NCI-H1694 (cell line): ENCODE measurements at places on chromosomes 1 and 21.
A peak's percentile ranks its signal among the peaks of the same experiment; 100 is the strongest.

DNA sequence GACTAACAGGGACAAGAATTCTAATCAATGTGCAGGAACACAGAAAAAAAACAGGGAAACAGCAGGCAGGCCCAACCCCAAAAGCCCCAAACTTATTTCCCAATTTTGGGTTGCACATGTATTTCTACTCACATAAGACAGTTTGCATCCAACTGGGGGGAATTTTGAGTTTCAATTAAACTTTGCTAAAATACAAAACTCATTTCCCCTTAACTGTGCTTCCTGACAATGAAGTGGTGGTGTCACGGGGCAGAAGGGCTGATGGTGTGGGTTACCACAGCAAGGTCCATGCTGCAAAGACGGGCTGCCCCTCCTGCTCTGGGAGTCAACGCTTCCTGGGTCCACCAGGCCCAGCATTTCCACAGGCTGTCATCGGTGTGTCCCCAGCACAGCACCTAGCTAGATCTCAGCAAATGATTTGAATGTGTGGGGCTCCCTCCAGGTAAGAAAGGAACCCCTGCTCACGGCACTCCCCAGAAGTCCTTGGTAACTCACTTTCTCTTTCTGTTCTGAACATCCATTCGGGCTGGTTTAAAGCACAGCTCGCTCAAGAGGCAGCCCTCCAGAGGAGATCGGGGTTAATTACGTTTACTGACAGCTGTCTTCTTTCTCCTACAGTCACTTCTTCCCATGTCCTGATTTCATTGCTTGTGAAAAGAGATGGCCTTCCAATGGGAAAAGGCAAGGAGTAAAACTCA is 27.4 kb downstream of the HIVEP3 start:
- peak; percentile 33 for DNase-seq

GRCh38 chr1:78229344-78229743 is 183.6 kb downstream of the GIPC2 start:
- DNase-seq, result no peak

DNA sequence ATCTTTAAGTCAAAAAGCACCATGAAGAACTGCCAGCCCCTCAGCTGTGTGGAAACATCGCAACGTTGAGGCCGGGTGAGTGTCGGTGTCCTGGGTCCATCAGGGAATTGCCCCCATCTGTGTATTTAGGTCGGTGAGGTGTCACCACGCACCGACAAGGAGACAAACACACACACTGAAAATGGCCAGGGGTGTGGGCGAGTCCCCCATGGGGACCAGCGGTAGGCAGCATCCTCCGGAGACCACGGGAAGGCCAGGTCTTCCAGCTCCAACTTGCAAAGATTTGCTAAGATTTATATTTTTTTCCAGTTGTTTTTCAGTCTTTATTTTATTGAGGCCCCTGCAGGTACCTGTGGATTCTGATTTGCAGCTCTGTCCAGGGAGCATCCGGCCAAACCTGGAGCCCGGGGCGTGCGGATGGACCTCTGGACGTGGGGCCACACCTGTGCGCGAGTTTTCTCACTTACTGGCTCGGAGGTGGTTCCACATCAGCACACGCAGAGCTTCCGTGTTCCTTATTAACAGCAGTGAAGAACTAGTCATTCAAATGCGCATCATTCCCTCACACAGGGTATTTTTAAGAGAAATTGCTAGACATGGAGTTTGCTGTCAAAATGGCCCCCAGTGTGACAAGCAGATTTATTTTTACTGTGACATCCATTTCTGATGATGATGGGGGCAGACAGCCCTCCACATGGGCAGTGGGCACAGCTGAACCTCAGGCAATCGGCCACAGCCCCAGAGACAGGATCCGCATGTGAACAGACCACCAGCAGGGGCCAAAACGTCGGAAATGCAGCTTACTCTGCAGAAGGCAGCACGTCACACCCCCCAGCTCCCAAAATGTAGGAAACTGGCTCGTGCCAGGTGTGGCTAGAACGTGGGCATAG is 17.2 kb upstream of the SLC19A1 start:
- DNase-seq, result no peak

- no peak for DNase-seq
These were observed 96.5 kb downstream of the ATP1B1 start for GRCh38 chr1:169202791-169203665.

DNA sequence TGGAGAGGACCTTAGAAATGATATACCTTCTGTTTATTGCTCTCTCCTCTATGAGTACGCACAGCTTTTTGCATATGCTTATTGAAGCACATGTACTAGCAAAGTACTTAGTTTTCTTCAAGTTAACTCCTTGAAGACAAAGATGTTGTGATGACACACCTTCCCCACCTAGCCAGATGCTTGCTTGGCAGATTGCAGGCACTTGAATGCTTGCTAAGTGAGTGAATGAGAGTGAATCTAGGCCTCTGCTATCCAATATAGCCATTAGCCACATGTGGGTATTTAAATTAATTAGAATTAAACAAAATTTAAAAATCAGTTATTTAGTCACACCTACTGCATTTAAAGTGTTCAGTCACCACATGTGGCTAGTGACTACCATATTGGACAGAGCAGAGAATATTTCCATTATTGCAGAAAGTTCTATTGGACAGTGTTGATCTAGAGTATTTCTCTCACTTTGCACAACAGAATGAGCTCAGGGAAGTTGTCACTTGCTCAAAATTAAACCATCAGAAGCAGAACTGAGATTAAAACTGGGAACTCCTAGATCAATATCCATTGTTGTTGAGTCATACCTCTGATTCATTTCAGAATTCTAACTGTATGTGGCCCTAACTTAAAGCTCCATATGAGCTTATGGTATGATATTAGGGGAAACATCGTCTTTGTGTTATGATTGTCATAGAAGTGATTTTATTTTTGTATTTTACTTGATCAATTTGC is 8.6 kb upstream of the EEIG2 start:
- DNase-seq, result no peak

DNA sequence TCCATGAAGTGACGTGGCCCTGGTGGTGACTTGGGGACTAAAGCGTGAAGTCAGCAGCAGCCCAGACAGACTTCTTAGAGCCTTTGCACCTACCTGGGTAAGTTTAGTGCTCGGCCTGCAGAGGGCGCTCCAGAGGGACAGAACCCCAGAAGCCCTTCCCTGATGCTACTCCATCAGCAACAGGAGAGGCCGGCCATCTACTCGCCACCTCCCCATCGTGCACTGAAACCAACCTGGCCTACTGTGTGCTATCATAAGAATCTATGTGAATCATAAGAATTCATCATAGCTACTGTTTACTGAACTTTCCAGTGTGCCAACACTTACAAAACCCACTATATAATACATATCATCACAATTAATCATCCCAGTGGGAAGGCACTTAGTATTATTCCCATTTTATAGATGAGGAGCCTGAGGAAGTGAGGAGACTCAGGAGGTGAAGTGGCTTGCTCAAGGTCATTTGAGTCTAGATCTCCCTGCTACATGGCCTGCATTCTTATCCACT is 7.9 kb upstream of the EDN2 start:
- no peak for DNase-seq

DNA sequence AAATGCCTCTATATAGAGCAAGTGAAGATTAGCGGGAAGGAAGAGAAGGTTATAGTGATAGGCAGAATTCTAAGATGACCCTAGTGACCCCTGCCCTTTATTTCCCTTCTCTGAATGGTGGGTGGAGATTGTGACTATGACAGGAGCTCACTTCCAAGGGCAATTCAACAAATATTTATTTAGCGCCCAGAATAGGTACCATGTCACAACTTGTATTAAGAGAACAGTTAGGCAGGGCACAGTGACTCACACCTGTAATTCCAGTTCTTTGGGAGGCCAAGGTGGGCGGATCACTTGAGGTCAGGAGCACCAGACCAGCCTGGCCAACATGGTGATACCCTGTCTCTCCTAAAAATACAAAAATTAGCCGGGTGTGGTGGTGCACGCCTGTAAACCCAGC is 236.0 kb upstream of the POGK start:
- no peak for DNase-seq

DNA sequence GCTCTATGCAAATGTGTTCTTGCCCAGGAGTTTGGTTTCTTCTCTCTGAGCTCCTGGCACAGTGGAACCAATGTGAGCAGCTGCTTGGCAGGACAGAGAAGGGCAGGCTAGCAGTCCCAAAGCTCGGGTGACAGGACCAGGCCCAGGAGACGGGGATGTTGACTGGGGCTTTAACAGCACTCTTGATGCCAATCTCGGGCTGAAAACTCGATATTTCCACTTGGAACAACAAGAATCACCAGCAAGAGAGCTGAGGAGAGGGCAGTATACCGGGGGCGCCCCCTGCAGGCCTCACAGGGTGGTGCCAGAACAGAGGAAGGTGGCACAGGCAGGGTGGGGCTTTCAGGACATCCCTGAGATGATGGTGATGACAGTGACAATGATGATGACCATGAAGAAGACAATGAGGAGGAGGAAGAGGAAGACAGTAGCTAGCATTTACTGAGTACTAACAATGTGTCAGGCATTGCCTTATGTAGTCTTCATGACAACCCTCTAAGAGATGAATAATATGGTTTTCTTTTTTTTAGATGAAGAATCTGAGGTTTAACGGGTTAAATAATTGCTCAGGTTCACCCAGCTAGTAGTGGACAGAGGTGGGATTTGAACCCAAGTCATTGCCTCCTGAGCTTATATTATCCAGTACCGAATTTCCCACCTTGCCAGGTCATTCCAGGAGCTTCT is 2.7 kb upstream of the KCNJ9 start:
- peak; percentile 25 for DNase-seq

DNA sequence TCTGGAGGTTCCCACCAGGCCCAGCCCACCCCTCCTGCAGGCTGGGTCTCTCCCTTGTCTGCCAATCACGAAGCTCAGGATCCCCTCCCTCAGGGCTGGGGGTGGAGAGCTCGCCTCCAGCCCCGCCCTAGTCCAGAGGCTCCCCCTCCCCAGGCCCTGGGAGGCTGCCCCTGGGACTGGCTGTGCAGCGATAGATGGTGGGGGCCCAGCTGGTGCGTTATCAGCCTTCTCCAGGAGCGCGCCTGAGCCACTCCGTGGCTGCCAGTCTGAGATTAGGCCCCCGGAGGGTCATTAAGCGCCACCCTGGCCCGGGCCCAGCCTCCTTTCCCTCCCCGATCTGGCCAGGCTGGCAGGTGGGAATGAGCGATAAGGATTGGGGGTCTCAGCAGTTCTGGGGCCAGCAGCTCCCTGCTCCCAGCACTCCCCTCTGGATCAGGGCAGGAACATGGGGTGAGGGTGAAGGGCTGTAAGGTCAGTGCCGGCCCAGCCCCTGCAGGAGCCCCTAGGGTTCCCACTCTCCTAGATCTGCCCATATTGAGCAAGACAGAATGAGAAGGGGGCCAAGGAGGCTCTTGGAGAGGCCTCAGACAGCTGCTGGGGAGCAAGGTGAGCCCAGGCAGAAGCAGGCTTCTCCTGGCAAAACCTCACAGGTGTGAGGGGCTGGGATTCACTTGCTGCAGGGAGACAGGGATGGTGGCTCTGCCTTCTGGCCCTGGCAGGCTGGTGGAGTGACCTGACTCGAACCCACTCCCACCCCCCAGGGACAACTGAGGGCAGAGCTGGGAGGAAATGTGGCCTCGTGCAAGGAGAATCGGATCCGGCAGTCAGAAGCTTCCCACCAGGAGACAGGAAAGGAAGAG is 8.5 kb downstream of the PDZK1IP1 start:
- DNase-seq, result no peak

- DNase-seq, result peak; percentile 33
These were observed at the start of gene PGM1 for GRCh38 chr1:63593303-63593885. Gene PGM1, plus strand, starts transcription at chr1:63593411. Its CDS starts 78 bp downstream, at chr1:63593489.

DNA sequence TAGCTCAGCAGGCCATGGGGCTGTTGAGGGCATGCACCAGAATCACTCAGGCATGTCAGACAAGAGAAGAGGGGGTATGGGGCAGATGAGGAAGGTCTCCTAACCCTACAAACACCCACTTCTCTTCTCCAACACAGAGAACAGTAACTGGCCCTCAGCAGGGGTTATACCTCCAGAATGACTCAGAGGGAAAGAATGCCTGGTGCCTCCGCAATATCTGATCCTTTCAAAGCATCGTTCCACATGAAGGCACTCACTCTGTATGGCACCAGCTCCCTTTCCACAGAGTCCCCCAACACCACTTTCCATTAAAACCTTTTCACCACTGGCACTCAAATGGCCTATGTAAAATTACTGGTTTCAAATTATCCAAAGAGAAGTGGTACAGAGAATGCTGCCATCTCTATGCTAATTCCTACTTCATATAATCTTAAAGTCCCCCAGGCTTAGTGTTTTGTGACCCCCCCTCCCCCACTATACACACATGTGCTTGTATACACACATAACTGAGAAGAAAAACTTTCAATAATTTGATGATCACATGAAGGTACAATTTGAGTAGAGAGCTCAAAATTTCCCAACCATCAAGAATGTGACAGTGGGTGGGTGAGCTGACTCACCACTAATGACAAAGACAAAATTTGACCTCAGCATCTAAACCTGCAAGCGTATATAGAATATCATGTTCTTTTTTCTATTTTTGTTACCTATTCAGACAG is 91.5 kb downstream of the SIPA1L2 start:
- no peak for DNase-seq

DNA sequence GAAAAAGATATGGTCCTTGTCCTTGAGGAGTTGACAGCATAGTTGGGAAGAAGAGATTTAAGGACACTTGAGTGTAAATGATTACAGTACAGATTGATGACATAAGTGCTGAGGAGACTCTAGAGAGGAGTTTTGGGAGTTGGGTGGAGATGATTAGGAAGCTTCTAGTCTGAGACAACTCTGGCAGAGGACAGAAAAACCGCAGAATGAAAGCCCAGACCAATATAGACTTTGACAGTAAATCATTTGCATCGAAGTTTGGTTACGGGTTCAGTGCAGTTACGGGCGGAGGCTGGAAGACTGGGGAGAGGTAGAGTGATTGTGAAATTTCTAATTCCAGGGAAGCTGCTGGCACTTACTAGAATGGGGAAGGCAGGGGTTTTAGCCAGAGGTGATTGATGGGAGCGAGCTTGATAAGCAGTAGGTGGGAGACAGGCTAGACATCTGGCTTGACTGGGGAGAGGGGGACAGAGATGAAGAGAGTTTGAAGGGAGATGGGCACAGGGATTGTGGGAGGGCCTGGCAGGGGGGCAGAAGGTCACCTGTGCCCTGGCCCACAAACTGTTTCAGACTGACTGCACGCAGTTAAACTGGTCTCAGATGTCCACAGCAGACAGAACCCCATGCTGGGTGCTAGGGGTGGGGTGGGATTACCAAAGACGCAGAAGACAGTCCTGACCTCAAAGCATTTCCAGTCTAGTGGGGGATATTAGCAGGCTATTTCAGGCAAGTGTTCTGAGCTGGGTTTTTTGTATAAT is 20.1 kb downstream of the SH2D2A start:
- DNase-seq, result no peak

GRCh38 chr1:222769971-222770620 is 33.1 kb downstream of the FAM177B start:
- DNase-seq, result no peak

GRCh38 chr1:150365941-150366340 is 2.0 kb downstream of the RPRD2 start:
- no peak for DNase-seq
